ENCODE measurements at places on chromosomes 2 and 18.
A peak's percentile ranks its signal among the peaks of the same experiment; 100 is the strongest.

DNA sequence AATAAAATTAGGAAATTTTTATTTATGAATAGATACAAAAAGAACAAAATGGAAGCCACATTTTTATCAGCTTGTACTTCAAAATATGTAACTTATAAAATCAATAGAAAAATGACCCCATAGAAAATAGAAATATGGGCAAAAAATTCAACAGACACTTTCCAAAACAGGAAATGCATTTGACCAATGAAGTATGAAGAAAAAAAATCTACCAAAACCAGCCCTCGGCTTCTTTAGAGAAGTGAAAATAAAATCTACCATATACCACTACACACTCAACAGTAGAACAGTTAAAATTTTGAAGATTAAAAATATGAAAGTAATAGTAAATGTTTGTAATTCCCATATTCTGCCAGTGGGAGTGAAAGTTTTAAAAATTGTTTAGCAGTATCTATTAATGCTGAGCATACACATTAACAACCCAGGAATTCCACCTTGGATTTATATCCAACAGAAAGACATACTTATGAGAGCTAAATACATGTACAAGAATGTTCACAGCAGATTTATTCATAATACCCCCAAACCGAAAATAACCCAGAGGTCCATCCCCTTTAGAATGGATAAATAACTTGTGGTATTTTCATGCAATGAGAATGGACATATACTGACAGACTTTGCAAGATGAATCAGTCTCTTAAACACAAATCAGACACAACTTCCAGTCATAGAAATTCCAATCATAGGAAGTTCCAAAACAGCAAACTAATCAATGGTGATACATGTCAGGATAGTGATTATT, 318.0 kb downstream of the FIGN start:
- DNase-seq = no peak

GRCh38 chr2:129318581-129319421, 660.7 kb upstream of the RAB6C start:
- peak; percentile 87 for DNase-seq

- no peak for DNase-seq
Measured at GRCh38 chr2:98896416-98896815, 39.6 kb downstream of the CRACDL start.

DNA sequence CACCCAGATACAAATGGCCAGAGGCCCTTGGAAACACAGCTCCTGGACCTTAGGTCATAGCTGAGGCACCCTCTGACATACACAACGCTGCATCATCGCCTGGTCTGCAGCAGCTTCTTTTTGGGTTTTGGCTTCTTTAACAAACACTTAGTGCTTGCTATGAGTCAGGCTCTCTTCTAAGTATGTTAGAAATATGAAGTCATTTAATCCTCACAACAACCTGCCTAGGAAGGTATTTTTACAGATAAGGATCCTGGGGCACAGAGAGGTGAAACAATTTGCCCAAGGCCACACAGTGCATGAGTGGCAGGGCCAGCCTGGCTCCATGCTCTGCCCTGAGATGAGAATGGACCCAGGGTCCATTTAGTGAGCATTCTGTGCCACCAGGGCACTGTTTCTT, 96.6 kb downstream of the TMEM17 start:
- no peak for DNase-seq

GRCh38 chr2:25234738-25235137, 66.4 kb upstream of the POMC start:
- DNase-seq = no peak

DNA sequence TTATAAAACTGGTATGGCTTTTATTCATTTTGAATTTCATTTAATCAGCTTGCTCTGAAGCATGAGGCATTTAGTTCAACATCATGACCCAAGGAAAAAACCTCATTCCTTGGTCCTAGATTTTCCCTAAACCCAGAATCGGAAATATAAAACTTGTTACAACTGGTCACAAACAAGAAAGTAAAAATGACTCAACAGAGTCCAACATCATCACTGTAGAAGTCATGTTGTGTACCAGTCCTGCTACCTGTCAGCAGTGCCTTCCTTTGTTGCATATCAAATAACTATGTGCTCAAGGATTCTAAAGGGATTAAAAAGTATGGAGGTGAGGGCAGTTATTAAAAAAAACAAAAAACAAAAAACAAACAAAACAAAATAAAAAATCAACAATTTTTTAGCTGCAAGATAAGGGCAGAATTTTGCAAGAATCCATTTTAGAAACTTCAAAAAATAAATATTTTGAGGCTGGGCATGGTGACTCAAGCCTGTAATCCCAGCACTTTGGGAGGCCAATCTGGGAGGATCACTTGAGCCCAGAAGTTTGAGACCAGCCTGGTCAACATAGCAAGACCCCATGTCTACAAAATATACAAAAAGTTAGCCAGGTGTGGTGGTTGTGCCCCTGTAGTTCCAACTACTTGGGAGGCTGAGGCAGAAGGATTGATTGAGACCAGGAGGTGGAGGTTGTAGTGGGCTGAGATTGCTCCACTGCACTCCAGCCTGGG, 18.4 kb downstream of the NCKAP1 start:
- DNase-seq = no peak

GRCh38 chr18:36829362-36830157, 633 bp downstream of the KIAA1328 start:
- DNase-seq = no peak

DNA sequence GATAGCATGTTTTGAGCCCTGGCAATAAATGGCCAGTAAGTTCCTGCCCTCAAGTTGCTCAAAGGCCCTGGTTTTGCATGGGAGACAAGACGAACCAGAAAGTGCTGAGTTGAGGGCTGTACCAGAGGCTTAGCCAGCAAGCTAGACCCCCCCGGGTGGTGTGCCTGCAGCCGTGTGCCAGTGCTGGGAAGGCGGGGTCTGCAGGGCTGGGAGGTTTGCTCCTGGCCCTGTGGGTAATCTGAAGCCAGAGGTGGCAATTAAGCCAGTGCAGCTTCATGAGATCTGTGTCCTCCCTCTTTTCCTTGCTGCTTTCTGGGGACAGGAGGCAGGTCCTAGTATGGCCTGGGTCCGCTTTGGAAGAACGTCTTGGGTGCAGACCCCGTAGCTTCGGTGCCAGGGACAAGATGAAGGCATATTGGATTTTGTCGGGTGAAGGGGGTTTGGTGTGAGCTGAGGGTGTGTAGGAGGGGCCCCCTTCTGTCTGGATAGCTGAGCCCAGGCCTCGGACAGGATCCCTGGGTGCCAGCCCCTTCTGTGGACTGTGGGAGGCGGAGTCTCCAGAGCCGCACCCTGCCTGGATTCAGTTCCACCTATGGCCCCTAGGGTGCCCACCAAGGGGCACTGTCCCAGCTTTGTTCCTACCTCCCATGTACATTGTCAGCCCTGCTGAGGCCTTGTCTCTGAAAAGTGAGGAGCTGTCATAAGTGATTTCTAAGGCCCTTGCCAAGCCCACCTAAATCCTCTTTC, 15.6 kb downstream of the ATOH8 start:
- DNase-seq = no peak

GRCh38 chr2:175126661-175127060, 41.3 kb downstream of the ATF2 start:
- no peak for DNase-seq

GRCh38 chr18:32158108-32158624, 31.7 kb upstream of the MEP1B start:
- DNase-seq = peak; percentile 94

- no peak for DNase-seq
Measured at GRCh38 chr18:62710417-62710816, 4.9 kb upstream of the PHLPP1 start.

DNA sequence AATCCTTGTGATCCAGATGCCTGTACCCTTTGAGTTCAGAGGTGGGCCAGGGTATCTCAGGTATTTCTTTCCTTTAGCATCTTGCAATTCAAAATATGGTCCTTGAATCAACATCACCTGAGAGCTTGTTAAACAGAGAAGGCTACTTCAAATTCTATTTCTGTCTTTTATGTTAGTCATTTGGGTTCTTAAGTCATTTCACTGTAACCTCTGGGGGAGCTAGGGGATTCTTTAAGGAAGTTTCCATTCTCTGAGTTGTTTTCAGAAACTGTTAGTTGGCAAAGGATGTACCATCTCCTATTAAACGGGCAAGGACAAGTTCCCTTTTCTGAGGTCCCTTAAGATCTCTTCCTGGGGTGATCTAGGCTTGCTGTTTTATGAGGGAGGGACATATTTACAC, 16.6 kb downstream of the CFLAR start:
- DNase-seq = no peak

GRCh38 chr18:63090334-63090733, 229.2 kb downstream of the BCL2 start:
- DNase-seq = peak; percentile 89

GRCh38 chr18:27136208-27136535, 48.9 kb downstream of the CHST9 start:
- peak; percentile 83 for DNase-seq

- DNase-seq = no peak
Measured at GRCh38 chr2:154555710-154556109, 142.8 kb upstream of the KCNJ3 start.

- no peak for DNase-seq
Measured at GRCh38 chr2:54164106-54164505, 48.7 kb downstream of the ACYP2 start.

DNA sequence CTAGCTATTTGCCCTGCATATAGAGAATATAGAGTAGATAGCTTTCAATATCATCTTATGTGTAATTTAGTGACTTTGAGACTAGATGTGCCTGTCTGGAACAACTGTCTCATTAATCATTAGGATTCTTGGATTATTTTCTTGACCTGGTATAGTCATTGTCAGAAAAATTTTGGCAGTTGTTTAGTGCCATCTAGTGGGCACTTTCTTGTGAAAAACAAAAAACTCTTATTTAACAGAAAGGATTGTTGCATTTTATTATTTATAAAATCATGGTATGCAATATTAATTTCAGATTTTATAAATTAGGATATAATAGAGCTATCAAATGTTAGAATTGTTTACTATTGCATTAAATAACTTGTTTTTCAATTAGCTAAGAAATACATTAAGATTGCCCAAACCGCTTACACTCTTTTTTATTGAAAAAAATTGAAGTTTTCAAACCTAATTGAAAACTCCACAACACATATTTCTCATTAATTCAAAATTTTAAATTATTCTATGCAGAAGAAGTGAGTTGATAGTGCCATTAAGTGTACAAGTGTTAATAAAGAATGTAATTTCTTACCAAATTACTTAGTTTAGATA, 80.3 kb downstream of the DYNAP start:
- DNase-seq = no peak

- DNase-seq = no peak
Measured at GRCh38 chr2:11430729-11431128, 35.2 kb downstream of the E2F6 start.

- DNase-seq = no peak
Measured at GRCh38 chr2:138356178-138356577, 145.4 kb upstream of the SPOPL start.

GRCh38 chr18:45896991-45897390, 70.1 kb downstream of the EPG5 start:
- no peak for DNase-seq

DNA sequence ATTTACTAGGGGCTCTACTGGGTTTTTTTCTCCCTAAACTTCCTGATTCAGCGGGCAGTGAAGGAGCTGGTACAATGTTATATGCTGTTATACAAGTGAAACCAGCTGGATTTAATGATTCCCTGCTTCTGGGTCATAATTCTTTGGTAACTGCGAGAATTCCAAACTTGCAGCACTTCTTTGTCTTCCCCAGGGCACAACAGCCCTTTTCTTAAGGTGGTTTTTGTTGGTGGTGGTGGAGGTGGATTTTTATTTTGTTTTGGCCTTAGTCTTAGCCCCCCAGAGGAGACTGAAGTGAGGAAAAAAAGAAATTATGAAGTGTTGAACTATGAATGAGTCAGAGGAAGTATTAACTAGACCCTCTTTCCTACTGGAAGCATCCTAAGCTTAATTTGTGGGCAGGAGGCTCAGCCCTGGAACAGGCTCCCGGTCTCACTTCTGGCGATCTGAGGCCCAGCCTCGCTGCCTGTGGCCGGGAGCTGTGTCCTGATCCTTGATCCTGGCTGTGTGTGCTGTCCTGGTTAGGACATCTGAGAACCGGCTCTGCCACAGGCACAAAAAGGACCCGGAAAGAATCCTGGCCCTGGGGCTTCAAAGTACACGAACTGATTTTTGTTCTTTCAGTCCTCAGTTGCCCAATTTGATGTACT, 141.9 kb downstream of the LYPD6B start:
- peak; percentile 63 for DNase-seq

All from islet precursor cell (in vitro differentiated cells).